ENCODE measurements at places on chromosomes 4 and X.

DNA sequence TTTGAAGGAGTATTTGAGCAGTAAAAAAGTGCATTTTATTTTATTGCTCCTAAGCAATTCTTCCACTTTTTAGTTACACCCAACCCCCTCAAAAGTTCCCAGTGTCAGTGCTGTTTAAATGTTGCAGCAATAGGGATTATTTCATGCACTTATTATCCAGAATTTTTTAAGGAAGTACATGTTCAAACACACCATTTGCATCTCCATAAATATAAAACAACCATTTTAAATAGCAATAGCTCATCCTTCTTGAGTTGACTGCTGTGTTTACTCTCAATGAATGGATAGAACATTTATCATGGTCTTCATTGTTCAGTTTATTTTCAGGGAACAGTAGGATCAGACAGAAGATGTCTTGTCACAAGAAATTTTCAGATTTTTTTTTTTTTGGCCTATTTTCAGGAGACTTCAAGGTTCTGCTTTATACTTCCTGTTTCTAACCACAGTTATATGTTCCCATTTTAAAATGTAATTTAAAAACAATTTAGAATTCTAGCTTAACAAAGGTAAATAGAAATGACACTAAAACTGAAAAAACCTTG lies 171.9 kb downstream of the TMA16 start:
- no peak for DNase-seq

DNA sequence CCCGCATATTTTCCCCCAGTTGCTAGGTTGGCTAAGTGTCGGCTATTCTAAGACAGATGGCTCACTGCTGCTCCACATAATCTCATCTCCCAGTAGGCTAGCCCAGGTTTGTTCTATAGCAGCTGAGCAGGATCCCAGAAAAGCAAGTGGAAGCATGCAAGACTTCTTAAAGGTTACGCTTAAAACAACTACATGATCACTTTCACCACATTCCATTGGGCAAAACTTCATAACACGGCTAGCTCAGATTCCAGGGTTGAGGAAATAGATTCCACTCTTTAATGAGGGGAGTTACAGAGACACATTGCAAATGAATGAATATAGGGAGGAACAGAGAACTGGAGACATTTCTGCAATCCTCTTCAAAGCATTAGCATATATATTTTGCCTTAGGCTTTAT lies 12.9 kb upstream of the RAB33B start:
- DNase-seq: no peak

- peak; percentile 21 for DNase-seq
These were observed 33.5 kb upstream of the DCX start for GRCh38 chrX:111445485-111445884.

DNA sequence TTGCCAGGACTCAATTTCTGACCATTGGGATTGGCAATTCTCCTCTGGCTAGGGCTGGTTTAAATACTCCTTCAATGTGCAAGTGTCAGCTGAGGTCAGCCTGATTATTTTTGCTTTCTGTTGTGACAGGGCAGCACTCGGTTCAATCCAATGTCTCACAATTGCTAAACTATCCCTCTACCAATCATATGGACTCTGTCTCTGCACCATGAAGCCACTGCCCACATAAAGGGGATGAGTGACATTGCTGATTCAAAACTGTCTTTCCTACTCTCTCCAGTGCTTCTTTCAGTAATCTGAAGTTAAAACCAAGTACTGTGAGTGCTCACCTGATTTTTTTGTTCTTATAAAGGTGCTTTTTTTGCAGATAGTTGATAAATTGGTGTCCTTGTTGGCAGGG lies 1030.7 kb downstream of the GLUD2 start:
- no peak for DNase-seq

GRCh38 chr4:53688186-53688790 lies 97.0 kb upstream of the LNX1 start:
- DNase-seq: peak; percentile 100

DNA sequence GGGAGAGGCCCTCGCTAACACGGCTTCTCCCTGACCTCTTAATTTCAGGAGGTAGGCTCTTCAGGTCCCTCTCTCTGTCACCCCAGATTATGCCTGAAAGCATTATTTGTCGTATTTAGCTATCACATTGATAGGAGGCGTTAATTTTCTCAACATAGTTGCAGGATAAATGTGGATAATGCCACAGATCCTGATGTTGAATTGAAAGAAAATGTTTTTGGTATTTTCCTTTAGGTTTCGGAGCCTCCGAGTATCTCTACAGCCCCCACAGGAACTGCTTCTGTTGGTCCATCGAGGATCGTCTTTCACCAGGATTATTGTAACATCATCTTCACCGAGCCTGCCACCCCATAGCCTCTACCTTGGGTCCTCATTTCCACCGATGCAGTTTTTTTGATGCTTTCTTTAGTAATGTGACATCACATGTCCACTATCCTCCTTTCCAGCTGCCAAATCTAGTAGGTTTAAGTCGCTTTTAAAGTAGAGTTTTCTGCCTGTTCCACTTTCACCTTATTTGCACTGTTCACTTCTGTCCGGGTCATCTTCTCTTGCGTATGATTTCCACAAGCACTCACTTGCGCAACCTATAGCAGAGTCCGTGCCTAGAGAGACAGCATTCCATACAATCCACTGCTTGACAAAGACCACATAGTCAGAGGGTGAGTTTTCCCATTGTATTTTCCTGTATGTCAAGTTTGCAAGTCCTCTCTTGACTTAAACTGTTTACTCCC lies 665 bp downstream of the TIGD2 start:
- peak; percentile 23 for DNase-seq

GRCh38 chrX:107738768-107739167 lies 36.8 kb downstream of the TSC22D3 start:
- no peak for DNase-seq

DNA sequence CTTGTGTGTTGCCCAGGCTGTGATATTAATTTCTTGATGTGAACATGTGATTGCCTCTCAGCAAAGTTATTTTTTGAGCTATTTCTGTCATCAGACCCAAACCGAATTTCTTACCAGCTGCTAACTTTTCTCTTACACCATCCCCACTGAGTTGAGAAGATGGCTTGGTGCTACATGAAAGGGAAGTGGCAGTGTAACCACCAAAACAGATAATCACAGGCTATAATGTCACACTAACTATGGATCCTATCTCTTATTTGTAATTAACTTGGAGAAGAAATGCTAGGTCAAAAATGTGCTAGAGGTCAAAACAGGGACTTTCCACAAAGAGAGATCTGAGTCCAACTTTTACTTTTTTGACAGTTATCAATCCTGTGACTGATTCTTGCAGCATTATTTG lies 43.8 kb downstream of the ELOVL6 start:
- no peak for DNase-seq

- DNase-seq: no peak
These were observed 57.2 kb downstream of the FBXW7 start for GRCh38 chr4:152478461-152479237.

GRCh38 chr4:19375931-19376330 lies 875.8 kb upstream of the SLIT2 start:
- DNase-seq: no peak

GRCh38 chrX:55593296-55593695 lies 29.9 kb upstream of the FOXR2 start:
- peak; percentile 59 for DNase-seq

DNA sequence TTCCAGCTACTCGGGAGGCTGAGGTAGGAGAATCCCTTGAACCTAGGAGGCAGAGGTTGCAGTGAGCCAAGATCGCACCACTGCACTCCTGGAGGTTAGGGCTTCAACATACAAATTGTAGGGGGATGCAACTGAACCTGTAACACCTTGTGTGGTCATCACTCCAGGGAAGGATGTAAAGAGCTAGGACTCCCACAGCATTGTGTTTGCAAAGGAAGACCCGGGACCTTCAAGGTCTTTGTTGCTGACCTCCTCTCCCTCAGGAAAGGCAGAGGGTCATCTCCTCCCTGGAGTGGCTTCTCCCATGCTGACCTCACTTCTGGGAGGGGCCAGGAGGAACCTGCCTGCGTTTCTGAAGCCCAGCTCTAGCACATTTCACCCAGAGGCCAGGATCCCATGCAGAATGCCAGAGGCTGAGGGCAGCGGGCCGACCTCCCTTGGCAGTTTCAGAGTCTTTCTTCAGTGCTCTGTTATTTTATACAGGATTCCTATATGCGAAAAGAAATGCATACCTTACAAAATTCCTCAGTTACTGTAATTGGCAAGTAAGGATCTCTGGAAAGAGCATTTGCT lies 80.2 kb downstream of the HTRA3 start:
- no peak for DNase-seq

DNA sequence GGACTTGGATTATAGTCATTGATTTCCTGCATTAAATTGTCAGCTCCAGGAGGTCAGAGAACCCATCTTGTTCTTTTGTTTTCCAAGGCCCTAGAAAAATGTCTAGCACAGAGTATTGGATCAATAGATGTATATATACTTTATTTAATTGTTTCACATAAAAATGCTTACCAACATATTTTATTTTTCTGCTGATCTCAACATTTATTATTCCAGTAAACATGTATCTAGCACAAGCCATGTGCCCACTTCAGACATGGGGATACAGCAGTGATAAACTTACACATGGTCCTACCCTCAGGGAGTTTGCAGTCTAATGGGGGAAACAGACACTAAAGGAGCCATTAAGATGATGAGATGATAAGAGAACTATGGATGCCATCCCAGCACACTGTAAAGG lies 49.1 kb upstream of the TBC1D9 start:
- DNase-seq: no peak

DNA sequence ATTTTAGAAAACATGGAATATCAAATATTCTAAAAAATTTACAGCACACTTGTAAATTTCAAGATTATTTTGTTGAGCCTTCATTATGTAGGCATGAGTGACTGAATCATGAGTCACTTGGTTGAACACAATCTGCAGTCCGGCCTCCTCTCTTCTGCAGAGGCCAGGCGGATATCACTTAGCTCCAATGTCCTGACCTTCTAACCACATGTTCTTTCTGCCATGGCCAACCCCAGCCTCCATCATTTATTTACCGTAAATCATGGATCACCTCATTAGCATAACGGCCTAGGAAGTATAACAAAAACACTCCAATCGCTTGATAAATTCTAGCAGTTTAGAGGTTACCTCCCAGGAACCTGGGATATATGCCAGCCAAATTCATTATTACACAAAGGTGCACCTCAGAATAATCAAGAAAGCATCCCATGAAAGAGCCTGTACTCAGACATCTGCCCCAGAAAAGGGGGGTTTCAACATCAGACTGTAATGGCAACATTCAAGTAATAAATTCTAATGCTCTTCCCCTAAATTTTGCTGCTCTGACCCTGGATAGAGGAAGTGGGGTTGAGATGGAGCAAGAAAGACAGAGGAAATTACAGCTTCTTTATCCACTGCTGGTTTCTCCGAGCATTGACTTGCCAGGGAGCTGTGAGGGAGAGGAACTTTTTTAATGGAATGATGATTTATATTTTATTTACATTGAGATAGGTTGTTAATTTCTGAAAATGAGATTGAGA lies 2153.6 kb upstream of the AGA start:
- peak; percentile 90 for DNase-seq

DNA sequence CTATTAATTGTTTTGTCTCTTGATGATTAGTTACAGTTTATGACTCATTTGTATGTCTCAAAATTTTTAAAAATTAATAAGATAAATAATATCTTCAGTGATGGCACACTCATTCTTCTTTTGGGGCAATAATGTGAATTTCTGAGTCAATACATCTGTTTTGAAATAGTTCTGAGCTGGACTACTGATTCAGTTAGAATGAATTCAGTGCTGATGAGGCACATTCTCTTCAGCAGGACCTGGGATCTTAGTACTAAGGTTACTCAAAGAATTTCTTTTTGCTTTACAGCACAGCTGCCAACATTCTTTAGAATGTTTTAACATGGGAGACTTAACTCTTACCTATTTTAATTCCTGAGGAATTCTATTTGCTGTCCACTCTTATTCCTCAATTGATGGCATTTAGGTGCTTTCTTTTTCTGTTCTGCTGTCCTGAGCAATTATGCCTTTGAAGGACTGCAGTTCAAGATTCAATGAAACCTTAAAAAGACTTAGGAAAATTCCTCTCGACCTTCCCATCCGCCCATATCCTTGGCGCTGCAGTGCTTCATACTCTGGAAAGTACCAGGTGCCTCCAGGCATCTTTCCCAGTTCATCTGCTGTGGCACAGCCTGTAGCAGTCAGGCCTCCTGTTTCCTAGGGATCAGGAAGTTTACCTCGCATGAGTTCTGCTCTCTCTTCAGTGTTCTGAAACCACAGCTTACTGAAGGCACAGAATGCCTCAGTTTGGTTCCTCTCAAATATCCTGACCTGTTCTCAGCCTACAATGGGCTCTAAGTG lies 213.7 kb downstream of the FSTL5 start:
- no peak for DNase-seq

- DNase-seq: no peak
These were observed 110.2 kb upstream of the C1GALT1C1 start for GRCh38 chrX:120740072-120740471.

Measured in HT1080 (cell line).